ENCODE measurements at places on chromosomes 6 and 20.

- DNase-seq, result peak; percentile 75
Measured at GRCh38 chr20:50172347-50173013, 18.1 kb upstream of the CEBPB start.

DNA sequence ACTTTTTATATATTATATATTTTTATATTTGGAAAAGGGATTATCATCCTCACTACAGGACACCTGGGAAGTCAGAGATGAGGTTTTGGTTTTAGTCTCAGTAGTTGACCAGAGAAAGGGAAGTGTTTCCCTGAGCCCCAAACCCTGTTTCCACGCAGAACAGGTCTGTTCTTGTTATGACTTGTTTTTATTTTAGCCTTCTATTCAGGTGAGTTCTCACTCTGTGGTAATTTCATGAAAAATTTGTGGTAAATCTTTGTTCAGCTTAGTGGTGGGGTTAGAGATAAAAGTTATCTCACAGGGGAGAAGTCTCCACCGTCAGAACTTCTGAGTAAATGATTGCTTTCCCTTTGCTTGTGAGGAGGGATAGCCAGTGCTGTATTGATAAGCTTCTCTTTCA lies 224.9 kb downstream of the FARS2 start:
- DNase-seq, result no peak

- DNase-seq, result no peak
Measured at GRCh38 chr6:148925701-148926100, 178.9 kb downstream of the UST start.

DNA sequence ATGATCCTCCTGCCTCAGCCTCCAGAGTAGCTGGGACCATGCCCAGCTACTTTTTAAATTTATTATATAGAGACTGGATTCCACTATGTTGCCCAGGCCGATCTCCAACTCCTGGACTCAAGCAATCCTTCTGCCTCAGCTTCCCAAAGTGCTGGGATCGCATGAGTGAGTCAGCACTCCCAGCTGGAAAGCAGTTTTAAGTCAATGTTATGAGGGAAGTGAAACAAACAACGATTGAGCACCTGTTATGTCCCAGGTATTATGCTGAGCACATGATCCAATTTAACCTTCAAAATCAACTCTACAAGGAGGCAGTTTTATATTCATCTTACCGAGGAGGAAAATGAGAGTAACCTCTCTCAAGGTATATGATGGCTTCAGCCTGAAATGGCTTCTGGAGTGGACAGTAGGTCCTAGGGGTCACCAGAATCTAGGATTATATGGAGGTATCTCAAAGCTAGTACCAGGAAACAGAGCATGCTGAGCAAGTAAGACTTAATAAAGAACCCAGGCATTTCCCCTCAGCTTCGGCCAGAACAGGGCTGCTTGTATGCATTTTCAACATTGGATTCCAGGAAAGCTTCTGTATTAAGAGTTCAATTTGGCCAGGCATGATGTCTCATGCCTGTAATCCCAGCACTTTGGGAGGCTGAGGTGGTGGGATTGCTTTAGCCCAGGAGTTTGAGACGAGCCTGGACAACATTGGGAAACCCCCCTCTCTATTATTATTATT lies 55.0 kb downstream of the EDN1 start:
- no peak for DNase-seq

Data from foreskin fibroblast (primary cell).